Cortex of kidney (tissue), 1 donor: ENCODE measurements at places on chromosomes 12 and 14.

DNA sequence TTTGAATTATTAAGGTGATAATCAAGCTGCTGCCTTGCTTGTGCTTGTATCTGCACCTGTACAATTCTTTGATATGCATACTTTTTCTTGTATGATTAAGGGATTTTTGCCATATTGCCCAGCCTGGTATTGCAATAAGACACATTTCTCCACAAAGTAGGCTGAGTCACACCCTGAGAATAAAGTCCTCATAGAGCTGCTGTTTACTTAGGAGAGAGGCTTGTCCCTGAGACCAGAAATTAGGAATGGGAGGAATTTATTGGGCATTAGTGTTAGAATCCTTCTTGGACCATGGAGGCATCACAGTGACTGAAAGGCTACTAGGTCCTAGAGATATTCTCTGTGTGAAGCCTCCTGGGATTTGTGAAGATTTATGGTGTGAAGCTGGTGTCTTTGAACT lies 506.8 kb upstream of the FBXO33 start:
- no peak for DNase-seq

GRCh38 chr14:31252865-31253264 lies 45.3 kb upstream of the HECTD1 start:
- DNase-seq: no peak

- no peak for DNase-seq
These were observed 303.5 kb upstream of the NPAS3 start for GRCh38 chr14:32635061-32635719.

DNA sequence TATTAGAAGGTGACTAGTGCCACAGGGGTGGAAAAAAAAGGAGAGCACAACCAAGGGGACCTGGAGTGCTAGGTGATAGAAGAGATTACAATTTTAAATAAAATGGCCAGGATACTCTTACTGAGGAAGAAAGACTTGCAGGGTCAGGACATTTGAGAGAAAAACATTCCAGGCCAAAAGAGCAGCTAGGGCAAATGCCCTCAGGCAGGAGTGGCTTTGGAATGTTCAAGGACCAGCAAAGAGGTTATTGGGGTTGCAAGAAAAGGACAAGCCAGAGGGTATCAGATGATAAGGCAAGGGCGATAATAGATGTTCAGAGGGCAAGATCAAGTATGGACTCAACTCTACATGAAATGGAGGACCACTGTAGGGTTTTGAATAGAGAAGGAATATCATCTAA lies 146.4 kb downstream of the KIF21A start:
- DNase-seq: no peak

DNA sequence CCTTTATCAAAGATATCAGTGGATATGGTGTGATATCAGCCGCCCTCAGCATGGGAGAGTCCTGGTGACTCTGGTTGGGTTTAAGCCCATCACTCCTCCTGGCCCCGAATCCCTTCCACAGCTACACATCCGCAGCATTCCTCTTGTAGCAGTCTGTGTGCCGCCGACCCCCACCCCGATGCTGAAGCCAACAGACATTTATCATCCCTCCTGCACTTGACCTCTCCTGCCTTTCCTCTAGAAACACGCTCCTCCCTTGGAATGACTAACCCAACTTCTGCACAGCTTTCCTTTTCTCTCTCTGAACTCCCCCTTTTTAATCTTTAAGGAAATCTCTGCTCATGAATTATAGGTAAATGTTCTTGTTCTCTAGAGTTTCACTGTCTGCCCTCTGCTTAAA lies 250.9 kb upstream of the FOXN3 start:
- no peak for DNase-seq

- no peak for DNase-seq
These were observed 245.6 kb upstream of the NPAS3 start for GRCh38 chr14:32693114-32693513.

DNA sequence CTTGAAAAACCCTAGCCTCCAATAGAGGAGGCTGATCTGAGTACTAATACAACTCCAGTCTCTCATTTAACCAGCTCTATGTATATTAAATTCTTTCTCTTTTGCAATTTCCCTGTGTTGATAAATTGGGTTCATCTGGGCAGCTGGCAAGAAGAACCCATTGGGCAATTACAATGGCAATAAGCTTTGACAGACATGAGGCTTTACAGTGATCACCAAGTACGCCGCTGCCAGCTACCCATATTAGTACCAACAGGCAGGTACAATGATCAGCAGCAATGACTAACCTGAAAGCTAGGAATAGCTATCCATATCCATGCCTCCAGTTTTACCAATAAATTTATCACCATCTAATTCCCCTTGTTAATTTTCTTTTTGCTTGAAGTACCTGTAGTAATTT lies 54.5 kb downstream of the OSBPL8 start:
- DNase-seq: no peak

DNA sequence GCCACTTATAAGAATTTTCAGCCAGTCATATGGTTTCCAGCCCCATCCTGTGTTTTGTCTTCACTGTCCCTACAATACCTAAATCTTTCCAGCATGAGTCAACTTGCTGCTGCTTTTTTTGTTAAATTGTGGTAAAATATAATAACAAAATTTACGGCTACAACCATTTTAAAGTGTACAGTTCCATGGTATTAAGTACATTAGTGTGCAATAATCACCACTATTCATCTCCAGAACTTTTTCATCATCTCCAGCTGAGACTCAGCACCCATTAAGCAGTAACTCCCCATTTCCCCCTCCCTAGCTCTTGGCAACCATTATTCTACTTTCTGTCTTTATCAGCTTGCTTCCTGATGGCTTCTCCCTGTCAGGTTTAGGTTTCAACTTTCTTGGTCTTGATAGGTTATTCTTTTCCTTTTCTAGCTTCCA lies 39.1 kb downstream of the FRS2 start:
- DNase-seq: no peak

DNA sequence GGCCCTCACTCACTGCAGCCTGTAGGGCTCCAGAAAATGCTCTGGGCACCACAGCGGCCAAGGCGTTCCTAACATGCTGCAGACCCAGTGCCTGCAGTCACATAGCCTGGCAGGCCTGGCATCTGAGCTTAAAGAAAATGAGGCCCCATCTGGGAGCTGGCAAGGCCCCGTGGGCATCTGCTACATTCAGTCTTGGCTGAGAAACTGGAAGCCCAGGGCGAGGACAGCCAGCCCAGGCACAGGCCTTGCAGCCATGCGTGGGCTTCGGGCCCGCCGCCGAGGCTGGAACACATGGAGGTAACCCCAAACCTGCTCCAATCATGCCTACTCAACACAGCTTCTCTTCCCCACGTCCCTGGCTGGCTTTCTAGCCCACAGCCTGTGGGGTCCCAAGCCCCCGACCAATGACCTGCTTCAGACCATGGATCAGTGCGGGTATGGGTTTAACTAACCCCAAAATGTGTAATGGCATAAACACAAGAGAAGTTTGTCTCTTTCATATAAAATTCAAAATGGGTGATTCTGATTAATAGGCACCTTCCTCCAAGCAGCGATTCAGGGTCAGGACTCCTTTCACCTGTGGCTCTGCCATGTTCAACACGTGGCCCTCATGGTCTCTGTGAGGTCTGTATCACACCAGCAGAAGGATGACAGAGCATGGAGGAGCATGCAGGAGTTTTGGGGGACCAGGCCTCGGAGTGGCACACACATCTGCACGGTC lies 6.4 kb downstream of the NGB start:
- no peak for DNase-seq
